ENCODE measurements at places on chromosomes 3 and 15.

DNA sequence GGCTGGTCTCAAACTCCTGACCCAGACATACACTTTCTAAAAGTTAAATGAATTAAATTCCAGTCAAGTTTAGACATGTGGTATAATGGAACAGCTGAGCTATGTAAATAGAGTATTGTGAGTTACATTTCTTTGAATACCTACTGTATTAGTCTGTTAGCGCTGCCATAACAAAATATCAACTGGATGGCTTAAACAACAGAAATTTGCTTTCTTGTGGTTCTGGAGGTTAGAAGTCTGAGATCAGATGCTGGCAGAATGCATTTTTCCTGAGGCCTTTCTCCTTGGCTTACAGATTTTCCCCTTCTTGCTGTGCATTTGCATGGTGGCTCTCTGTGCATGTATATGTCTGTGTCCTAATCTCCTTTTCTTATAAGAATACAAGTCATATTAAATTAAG is 101.5 kb upstream of the TGFBR2 start:
- no peak for DNase-seq

DNA sequence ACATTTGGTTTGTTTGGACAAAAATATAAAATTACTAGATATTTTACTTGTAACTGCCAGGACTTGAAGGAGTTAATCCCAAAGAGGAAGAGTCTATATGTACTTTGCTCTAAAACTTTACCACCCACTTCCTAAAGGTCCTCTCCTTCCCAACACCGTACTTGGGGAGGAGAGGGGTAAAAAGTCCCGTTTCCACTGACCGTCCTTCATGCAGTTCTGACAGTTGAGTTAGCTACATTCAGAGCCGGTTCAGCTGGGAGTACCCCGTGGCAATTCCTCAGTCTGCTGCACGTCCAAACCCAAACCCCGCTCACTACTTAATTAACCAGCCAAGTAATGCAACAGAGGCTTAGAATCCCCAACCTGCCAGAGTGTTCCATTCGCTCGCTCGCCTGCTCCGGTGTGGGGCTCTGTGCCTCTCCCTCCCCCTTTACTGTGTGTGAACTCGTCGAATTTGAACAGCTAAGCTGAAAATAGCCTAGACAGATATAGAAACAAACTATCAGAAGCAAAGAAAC is 519.7 kb downstream of the FOXP1 start:
- DNase-seq, result peak; percentile 74

DNA sequence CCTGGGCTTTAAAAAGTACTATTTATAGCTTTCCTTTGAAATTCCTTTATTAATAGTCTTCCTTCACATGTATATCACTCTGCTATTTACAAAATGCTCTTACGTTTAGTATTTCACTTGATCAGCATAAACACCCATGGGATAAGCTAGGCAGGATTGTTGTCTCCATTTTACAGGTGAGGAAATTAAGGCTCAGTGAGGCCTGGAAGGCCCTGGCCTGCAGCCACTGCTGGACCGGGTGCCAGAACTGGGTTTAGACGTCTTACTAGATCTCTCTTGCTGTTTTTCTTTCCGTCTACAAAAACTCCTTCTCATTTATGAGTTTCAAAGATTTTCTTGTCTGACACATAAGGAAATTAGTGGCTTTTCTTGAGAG is 236.4 kb downstream of the LPP start:
- DNase-seq, result no peak

DNA sequence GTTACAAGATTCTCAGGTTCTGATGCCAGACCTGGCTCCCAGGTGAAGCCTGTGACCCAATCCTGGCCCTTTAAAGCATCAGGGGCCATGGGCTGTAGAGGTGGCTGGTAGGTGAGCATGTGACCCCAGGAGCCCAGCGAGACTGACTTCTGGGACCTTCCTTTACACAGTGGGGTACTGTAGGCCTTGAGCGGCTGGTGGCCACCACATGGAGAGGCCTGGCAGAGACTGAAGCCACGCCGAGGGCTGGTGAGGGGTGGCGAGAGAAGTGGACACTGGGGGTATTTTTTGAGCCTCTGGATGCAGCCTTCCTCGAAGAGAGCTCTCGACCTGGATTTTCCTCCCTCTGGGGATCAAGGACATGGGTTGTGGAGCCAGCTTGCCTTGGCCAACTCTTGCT is 71.2 kb upstream of the ITGA11 start:
- no peak for DNase-seq

All from activated CD4-positive, alpha-beta T cell treated with anti-CD3 and anti-CD28 coated beads for 36 hours (primary cell).